ENCODE measurements at places on chromosomes 4 and X.

DNA sequence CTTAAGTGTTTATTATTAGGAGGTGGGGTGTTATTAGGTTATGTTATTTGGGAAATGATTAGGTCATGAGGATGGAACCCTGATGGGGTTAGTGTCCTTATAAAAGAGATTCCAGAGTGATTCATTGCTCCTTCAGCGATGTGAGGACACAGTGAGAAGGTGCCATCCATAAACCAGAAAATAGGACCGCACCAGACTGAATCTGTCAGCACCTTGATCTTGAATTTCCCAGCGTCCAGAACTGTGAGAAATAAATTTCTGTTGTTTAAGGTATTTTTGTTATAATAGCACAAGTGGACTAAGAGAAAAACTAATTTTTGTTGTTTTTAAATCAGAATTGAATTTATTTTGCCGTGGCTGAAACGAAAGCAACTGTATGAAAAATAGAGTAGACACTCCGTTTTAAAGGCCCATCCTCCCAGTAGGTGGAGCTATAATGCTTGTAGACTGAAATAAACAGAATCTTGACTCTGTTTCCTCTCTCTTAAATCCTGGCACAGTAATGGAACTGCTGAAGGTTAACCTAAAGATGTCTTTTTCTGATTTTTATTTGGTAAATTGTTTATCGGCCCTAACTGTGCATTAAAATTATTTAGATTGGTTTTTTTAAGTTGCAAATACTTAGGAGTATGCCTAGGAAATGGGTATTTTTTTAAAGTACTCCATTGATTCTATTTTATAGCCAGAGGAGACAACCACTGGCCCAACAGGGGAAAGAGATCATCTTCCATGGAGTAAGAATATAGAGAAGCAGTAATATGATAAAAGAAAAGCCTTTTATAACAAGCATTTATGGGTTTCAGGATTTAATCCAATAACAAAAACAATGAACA, 133.2 kb upstream of the ADAMTS3 start:
- peak; percentile 8 for DNase-seq

- no peak for DNase-seq
Measured at GRCh38 chr4:23455456-23456158, 434.2 kb downstream of the PPARGC1A start.

DNA sequence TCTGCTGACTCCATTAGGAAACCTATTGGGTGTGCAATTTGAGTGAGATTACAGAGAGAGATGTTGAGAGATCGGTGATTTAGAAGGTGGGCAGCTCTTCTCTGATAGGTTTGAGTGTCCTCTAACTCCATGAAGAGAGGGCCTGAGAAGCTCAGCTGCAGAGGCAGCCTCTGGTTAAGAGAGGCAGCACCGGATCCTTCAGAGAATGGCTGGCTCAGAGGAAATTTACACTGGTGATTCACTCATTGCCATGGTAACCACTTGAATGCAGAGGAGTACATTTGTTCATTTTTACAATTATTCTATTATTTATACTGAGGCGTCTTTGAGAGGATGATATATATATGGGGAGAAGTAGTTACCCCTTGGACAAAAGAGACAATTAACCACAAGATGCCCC, 171.7 kb downstream of the PDGFRA start:
- DNase-seq = no peak

DNA sequence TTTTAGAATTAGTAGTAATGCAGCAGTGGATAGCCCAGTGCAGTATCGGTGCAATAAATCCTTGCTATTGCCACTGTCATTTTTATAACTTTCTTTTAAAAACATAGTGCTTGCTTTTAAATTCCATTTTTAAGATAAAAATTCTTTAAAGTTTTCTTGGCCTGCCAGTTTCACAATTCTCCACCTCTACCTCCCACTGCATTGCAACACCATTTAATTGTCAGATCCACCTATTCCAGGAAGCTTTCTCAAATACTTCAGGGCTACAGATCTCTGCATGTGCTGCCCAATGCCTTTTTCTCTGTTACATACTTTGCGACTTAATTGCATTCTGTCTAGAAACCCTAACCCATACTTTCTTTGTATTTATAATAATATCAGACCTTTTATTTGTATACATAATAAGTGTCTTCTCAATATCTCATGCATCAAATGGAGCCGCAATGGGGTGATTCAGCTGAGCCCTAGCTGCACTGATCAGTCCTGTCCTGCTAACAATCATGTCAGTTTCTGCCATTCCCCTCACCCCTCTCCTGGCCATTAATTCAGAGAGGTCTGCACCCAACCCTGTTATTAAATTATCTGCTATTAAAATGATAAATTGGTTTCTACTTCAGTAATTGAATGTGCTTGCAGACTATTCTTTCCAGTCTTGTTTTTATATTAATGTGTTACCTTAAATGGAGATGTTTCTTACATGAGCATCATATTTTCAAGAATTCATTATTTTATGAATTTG, 193.1 kb downstream of the SLIT2 start:
- DNase-seq = no peak

DNA sequence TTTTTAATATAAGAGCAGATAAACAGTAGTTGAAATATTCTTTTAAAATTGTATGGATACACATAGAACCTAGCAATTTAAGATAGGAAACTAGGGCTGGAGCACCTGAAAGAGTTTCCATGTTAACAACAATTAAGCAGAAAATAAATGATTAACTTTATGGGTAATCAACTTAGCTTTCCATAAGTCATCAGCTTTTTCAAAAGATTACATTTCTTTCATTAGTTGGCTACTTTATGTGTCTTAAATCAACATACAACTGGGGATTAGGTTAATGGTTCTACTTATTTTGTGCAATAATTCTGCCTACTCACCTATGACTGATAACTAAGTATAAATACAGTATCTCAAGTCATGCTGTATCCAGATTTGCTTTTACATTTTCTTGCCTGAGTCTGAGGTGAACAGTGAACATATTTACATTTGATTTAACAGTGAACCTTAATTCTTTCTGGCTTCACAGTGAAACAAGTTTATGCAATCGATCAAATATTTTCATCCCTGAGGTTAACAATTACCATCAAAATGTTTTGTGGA, at the start of gene ANXA10:
ANXA10 (plus strand) TSS at position 362 of the 537 bp plus-strand sequence; CDS start at position 526, 164 bp downstream.
- DNase-seq = no peak

DNA sequence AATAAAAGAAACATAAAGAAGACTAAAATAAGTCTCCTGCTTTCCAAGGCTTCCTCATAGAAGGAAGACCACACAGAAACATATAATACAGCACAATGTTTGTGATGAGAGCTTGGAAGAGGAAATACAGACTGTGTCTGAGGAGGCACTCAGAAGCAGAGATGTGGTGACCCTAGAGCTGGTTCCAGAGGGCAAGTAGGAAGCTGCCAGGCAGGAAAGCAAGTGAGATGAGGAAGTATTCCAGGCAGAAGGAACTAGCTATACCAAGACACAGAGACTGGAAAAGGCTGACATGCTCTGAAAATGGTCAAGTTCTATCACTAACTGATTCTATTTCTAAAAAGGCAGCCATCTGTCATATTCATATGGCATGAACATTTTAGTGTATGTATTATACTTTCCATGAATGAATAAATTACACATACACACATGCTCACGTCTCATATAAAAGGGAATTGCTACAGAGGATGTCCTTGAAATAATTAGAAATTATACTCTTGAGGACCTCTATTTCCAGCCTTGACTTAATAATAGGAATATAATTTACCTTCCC, 16.6 kb upstream of the HSFX2 start:
- no peak for DNase-seq

- no peak for DNase-seq
Measured at GRCh38 chr4:87304745-87305432, 17.8 kb downstream of the HSD17B13 start.

GRCh38 chr4:113727802-113728201, 33.7 kb downstream of the CAMK2D start:
- no peak for DNase-seq

DNA sequence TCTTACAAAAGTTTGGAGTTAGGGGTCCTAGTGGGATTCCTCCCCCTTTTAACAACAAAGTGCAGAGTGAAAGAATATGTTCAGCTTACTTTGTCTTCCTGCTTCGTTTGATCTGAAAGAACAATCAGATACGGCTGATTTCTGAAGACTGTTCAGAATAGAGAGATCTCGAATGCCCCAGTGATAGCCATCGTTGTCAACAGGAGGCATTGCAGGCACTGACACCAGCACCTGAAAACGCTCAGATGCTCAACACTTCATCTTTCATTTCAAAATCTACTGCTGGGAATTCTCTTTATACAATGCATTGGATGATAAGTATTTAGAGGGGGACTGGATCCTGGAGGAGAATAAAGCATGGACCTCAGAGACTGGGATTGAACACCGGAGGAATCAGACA, 186.3 kb upstream of the TENM3 start:
- DNase-seq = no peak

GRCh38 chrX:53093177-53093655, 726 bp upstream of the KANTR start:
- peak; percentile 81 for DNase-seq

DNA sequence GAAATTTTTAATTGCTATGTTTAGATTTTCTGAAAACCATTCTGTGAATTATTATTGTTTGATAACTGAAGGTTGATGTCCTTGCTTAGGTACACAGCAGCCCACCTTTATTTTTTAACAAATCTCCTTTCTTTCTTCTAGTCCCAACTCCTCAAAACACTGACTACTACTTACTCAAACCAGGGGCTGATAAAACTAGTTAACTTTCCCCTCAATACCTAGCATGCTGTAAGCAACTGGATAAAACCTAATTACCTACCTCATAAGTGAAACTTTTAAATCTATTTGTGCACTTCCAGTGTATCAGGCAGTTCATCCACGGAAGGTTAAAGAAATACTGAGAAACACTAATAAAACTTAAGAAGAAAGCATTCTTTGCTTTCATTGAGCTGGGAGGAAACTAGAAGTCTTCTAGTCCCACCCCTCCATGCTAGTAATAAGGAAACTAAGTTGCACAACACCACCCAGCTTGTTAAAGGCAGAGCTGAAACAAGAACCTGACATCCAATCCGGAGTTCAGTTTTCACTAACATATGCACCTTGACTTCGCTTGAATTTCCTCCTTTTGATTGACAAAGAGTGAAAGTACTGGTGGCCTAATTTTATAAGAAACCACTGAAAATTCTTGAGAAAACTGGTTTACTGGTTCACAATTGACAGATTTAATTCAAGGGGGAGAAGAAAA, 180.2 kb upstream of the TET2 start:
- DNase-seq = peak; percentile 33

DNA sequence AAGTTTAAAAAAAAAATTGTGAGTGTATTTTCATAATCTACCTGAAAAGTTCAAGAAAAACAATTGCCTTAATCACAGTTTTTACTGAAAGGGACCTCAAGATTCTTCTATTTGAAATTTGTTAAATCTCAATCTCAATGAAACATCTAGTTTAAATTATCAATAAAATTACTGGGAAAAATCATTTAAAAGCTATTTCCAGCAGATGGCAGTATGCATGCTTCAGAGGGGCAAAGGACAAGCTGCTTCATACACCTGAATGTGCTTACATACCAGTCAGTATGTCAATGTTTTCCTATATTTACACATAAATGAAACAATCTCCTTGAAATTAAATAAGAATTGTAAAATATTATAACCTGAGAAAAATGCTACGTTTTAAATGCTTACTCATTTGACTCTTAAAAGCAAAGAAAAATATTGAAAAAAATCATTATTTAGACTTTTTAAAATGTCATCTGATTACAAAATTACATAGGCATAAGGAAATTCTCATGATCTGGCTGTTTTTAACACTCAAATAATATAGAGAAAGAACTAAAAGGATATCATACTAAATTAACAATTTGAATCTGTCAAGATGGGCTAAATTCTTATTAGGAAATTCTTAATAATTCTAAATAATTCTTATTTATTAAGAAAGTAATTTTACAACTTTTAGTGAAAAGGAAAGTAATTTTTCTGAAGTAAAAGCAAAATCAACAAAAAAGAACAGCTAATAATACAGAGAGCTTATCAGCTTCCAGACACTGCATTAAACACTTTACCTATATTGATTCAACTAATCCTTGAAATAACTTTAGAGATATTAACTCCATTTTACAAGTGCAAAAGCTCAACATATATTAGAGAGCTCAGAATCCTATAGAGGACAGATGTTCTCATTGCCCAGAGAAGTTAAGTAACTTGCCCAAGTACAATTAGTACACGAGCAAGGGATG, 242.1 kb downstream of the ADAMTS3 start:
- no peak for DNase-seq

DNA sequence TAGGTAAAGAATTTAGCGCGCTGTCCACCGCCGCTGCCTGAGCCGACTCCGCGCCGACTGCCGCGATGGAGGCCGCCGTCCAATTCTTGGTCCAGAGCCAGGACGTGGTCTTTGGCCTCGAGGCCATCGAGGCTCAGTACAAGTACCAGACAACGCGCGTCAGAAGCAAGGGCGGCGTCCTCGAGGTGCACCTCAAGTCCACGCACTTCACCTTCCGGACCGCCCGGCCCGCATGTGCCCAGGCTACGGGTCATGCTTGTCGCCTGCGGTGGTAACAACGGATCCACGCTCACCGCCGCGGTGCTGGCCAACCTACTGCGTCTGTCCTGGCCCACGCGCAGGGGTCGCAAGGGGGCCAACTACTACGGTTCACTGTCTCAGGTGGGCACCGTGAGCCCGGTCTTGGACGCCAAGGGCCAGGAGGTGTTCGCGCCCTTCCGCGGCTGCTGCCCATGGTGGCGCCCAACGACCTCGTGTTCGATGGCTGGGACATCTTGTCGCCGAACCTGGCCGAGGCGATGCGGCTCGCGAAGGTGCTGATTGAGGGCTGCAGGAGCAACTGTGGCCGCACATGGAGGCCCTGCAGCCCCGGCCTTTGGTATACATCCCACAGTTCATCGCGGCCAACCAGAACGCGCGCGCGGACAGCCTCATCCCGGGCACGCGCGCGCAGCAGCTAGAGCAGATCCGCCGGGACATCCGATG, 128.0 kb downstream of the ANAPC4 start:
- no peak for DNase-seq

GRCh38 chrX:124328765-124329164, 3.7 kb upstream of the TEX13D start:
- no peak for DNase-seq

GRCh38 chr4:109972786-109973528, 60.3 kb downstream of the EGF start:
- no peak for DNase-seq

- no peak for DNase-seq
Measured at GRCh38 chr4:39029752-39030694, 2.2 kb downstream of the TMEM156 start.

- DNase-seq = no peak
Measured at GRCh38 chrX:13158911-13159310, 114.5 kb upstream of the FAM9C start.

DNA sequence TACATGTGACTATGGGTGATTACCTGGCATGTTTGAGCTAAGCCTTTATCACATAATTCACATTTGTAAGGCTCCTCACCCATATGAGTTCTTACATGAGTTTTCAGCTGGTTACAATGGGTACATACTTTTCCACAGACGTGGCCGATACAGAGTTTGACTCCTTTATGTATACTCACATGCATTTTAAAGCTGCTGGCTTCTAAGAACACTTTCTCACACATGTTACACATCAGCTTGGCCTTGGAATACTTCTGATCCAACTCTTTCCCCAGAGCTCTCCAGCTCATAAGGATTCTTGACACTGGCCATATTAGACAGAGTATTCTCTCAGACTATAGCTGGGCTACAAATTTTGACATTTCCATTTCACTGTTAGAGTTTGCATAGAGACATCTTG, 66.3 kb downstream of the TAB3 start:
- no peak for DNase-seq

Data from activated naive CD8-positive, alpha-beta T cell treated with anti-CD3 and anti-CD28 coated beads for 36 hours (primary cell).